ENCODE measurements at places on chromosomes 6 and 20. TPM values are rescaled to one million over a fixed set of nuclear protein-coding genes. Genes with fewer than 3 reads are reported as not detected.

Gene SNPH
- 6.2 TPM for total RNA-seq

Gene ROMO1
- 171 TPM for total RNA-seq

Gene CENPQ
- total RNA-seq, result 7.8 TPM

Gene SMPD2
- total RNA-seq, result 12.5 TPM

Gene ACTL10
- total RNA-seq, result 2.8 TPM

Gene PDYN
- not detected for total RNA-seq

Gene RHAG
- not detected for total RNA-seq

Gene SLC25A27
- total RNA-seq, result 1.3 TPM

Gene CASS4
- total RNA-seq, result under 0.01 TPM

Gene ID4
- not detected for total RNA-seq

Gene DDX43
- 2.0 TPM for total RNA-seq

Gene HEY2
- total RNA-seq, result 0.33 TPM

Gene FAM229B
- total RNA-seq, result 5.9 TPM

Gene ARFGEF3
- total RNA-seq, result 7.9 TPM

Gene VSX1
- total RNA-seq, result not detected

Gene ENPP3
- total RNA-seq, result 0.65 TPM

Gene GGTLC1
- total RNA-seq, result not detected

Gene PPP1R3G
- total RNA-seq, result 0.38 TPM

Gene TRIM10
- total RNA-seq, result not detected

Gene SIM1
- 0.33 TPM for total RNA-seq

Gene GJE1
- total RNA-seq, result not detected

Gene C6orf52
- not detected for total RNA-seq

Gene ADGRF4
- total RNA-seq, result not detected

Gene MCUR1
- total RNA-seq, result 10.4 TPM

Gene CCDC170
- total RNA-seq, result under 0.01 TPM

Gene ZNF831
- total RNA-seq, result not detected

Gene PPP1R16B
- 210 TPM for total RNA-seq

Gene HLA-DOB
- total RNA-seq, result 0.19 TPM

Gene CNR1
- 1.3 TPM for total RNA-seq

Gene CGA
- total RNA-seq, result not detected

Gene TP53TG5
- total RNA-seq, result not detected

Gene NHSL1
- 142 TPM for total RNA-seq

Gene GATA5
- total RNA-seq, result not detected

Gene SRMS
- not detected for total RNA-seq

Gene KIF25
- total RNA-seq, result not detected

Gene TMEM200A
- 0.67 TPM for total RNA-seq
